NCI-H187 (cell line): ENCODE measurements at places on chromosomes 5 and 9.

DNA sequence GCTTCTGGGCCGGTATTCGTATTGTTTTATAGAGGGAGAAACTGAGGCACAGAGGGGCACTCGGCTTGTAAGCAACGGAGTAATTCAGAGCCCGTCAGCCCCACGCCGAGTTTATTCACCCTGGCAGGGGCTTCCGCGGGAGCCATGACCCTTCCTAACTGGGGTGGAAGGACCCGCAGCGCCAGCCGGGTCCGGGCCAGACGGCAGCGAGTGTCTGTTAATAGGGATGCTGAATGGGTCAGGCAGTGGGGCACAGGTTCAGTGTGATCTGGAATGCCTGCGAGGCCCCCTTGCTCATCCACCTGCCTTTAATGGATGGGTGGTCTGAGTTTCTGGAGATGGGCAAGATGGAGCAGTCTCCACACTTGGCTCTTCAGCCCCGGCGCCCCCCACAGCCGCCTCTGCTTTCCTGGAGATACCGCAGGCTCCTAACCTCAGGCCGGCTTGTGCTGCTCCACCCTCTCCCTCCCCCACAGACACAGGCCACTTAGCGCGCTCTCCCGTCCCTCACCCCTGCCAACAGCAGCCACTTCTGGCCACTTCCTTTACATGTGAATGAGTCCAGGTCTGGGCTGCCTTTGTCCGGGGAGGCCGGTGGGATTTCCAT is 147.1 kb downstream of the ERCC6L2 start:
- no peak for DNase-seq

GRCh38 chr5:43123887-43124286 is 3.2 kb downstream of the ZNF131 start:
- no peak for DNase-seq

DNA sequence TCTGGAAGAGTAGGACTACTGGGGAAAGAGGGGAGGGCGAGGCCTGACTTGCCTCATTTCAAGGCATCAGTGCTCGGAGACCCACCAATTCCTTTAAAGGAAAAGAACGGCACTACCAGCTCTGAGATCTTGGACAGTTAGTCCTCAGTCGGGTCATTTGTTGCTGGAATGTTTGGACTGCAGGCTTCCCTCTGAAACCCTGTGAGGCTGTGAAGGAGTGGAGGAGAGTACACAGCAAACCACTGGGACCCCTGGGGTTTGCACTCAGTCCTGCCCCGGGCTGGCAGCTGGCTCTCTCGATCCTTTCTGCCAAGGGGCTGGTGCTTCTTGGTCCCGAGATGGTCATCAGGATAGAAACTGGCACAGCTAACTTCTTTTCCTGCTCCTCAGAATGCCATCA is 194.5 kb downstream of the TRIO start:
- DNase-seq, result no peak

- DNase-seq, result no peak
Measured at GRCh38 chr5:143354025-143354424, 49.5 kb downstream of the NR3C1 start.

DNA sequence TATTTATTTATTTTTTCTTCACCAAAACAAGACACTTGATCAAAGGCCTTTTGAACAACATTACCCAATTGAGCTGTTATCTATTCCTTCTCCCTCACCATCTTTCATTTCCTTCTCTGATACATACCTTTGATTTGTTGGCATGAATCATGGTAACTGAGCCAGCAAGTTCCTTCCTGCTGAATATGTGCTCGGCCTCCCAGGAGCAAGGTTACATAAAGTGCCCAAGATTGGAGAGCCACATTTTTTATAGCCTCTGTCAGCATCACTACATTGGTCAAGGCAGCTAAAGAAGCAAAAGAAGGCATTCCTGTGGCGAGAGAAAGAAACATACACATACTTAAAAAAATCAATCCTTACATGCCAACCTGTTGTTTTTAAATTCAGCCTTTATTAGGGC is 369.6 kb downstream of the CYLC2 start:
- no peak for DNase-seq

DNA sequence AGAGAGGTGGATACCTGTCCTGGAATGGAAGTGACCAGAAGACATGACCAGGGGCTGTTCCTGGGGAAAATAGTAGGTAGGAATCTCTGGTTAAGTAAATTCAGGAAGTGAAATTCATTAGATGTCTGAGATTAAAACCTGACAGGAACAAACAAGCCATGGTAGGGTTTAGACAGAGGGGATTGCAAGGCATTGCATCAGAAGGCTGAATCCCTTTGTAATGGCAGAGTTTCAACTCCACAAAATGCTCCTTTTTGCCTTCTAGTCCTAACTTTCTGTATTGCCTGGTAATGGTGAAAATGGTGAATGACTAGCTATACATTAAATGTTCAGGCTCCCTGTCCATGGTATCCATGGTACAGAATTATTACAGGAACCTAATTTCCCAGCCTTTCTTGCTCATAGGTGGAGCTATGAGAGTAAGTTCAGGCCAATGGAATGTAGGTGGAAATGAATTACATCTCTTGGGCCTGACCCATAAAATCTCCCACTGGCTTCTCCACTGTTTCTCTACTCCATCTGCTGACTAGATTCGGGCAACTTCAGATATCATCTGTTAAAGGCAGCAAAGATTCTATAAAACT is 113.4 kb upstream of the CNTLN start:
- no peak for DNase-seq

- no peak for DNase-seq
Measured at GRCh38 chr9:124415852-124416484, 726 bp upstream of the PSMB7 start.

GRCh38 chr9:130276955-130277354 is 11.4 kb downstream of the HMCN2 start:
- no peak for DNase-seq

- DNase-seq, result no peak
Measured at GRCh38 chr9:106779796-106780195, 83.2 kb upstream of the ZNF462 start.

DNA sequence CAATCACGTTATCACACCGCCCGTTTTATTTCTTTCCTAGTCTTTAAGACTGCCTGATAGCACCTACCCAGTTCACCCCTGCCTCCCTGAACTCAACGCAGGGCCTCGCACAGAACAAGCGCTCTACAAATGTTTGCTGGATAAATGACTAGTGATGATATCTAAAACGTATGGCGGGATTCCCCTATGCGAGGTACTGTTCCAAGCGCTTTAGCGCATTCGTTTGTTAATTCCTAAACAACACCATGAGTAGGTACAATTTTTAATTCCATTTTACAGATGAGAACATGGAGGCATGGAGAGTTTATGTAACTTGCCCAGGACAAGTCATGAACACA is 6.6 kb downstream of the POU4F3 start:
- no peak for DNase-seq

- no peak for DNase-seq
Measured at GRCh38 chr9:81032030-81032572, 657.2 kb downstream of the TLE1 start.

DNA sequence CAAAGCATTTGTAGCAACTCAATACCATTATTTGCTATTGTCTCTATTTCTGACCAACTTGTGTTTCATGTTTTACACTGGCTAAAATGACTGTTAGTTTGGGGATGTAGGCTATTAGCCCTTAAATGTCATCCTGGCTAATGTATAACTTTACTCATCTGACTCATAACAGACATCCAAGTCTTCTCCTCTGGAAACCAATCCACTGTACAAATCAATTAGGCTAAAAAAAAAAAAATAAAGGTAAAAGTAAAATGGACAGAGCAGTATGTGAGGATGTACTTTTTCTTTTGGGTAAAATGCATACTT is 20.6 kb downstream of the MEGF9 start:
- DNase-seq, result no peak

- no peak for DNase-seq
Measured at GRCh38 chr5:24208686-24209106, 436.1 kb downstream of the CDH10 start.

- DNase-seq, result no peak
Measured at GRCh38 chr5:17272111-17272510, 54.7 kb downstream of the BASP1 start.

GRCh38 chr9:132820169-132820944 is 57.7 kb downstream of the AK8 start:
- no peak for DNase-seq

DNA sequence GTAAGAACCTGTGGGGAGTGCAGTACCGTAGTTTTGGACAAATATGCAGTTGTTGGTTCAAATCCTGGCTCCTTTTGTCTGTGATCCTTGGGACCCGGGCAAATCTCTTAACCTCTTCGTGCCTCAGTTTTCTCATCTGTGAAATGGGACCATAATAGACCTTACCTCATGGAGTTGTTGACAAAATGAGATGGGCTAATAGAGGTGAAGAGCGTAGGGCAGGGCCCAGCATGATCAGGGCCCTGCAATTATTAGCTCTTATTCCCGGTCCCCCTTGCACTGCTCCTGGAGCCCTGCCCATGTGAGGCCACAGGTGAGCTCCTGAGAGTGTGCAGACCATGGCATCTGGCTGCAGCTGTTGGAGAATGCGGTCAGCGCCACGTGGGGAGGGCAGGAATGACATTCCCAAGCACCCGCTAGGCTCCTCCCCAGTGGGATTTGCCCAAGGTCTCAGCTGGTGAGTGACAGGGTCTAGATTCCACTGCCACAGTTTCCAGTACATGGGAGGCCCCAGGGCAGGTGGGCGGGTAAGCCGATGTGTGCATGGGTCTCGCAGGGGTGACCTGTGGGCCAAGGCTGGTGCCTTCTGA is 41.0 kb downstream of the NEK6 start:
- DNase-seq, result no peak

- DNase-seq, result no peak
Measured at GRCh38 chr9:2216591-2216990, 201.4 kb downstream of the SMARCA2 start.

- DNase-seq, result no peak
Measured at GRCh38 chr5:914174-914573, 21.5 kb downstream of the TRIP13 start.

DNA sequence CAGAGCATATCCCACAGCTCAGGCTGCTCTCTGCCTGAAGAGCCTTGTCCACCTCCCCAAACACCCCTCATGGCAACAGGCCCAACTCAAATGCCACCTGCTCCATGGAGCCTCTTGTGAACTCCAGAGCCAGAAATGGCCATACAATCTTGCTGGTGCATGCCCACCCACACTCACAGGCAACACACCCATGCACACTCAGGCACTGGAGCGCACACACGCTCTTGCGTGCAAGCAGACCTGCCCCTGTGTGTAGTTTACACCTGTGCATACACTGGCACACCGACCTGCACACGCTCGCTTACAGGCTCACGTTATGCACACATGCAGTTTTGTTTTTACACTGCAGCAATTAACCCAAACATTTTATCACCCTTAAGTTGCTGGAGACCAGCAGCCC is 40.0 kb downstream of the HRH2 start:
- DNase-seq, result no peak

GRCh38 chr9:76756268-76756640 is 8.0 kb upstream of the PCA3 start:
- DNase-seq, result no peak

- DNase-seq, result no peak
Measured at GRCh38 chr5:96611946-96612345, 50.2 kb upstream of the CAST start.

- DNase-seq, result no peak
Measured at GRCh38 chr5:124941051-124942049, 194.9 kb upstream of the ZNF608 start.

DNA sequence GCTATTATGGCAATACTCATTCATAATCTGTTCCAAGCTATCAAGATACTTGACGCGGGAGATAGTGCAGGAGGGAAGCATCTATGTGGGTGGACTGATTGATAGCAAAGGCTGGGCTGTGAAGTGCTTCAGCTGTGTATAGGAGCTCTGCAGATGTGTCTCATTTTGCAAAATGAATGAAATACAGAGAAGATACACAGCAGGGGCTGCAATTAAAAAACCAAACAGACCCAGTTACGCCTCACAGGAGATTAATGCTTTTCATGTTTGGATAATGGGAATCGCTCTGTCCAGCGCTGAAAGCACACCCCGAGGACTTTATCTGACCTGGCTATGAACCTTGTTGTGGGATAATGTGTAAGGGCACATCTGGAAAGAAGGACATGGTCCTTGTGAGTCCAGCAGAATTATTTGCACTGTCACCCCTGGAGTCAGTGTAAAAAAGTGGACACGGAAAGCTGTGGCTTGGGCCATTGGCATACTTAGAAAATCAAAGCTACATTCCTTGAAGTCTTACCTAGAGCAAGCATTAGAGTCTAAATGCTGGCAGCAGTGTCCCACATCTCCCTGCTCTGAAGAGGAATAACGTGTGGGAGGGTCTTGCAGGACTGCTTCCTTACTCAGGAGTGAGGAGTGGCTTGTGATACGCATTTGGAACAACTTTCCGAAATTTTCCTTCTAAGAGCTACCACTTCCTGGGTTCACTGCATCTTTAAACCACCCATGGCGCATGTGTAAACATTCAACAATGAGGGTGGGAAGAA is 2.6 kb downstream of the SH3RF2 start:
- no peak for DNase-seq

DNA sequence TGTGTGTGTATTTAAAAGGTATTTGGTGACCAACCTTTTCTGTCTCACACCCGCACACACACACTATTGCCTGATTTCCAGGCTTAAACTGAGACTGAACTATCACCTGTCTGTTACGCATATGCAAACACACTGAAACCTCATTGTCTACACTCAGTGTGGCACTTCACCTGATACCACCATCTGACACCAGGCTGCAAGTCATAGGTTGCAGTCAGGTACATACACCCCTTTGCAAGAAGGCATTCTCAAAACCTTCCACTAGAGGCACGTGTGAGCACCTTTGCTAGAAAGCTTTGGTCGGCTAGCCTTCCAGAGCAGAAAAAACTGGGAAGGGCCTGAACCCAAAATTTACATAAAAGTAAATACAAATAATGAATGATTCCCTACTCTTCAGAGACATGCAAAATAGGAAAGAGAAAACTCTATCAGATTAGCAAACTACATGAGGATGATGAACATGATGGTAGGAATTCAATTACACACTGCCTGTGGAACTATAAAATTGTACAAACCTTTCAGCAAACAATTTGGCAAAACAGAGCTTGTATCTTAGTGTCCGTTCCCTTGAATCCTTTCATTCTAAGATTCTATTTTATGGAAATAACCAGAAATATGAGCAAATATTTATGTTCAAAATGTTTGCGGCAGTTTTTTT is 5.9 kb upstream of the FOXD1 start:
- DNase-seq, result peak; percentile 65

GRCh38 chr5:151571270-151572173 is 19.6 kb downstream of the FAT2 start:
- DNase-seq, result no peak

DNA sequence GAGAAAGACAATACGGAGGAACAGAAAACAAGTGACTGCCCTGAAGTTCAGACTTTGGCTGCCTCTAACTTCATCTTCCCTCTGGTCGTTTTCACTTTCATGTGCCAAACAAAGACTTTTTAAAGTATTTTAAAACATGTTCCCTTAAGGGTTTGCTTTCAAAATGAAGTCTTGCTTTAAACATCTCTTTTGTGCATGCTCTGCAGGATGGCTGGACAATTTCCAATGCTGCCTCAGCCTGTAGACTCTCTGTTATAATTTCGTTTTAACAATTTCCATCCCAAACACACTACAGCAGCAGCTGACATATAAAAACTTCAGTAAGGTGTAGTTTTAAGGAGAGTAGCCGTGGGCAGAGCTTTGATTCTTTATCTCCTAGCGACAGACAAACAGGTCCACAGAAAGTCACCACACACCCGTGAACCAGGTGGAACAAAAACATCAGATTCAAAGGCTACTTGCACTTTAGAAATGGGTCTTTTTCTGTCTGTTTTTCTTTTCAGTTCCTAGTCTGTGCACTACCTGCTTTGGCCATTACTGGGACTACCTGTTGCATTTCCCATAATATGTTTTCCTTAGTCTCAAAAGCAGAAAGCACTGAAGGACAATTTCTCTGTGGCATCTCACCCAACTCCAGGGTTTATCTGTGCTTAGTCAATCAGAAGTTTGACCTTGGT is 308.9 kb downstream of the DTWD2 start:
- no peak for DNase-seq
